Activated B cell treated with CpG ODN at 0.5 μM for 24 hours (primary cell): ENCODE measurements at places on chromosomes 1 and 21.

GRCh38 chr1:234780112-234780511, 170.1 kb upstream of the IRF2BP2 start:
- no peak for DNase-seq

- no peak for DNase-seq
Observed at GRCh38 chr1:24138476-24139221, 4.3 kb downstream of the IL22RA1 start.

- DNase-seq: no peak
Observed at GRCh38 chr21:42404539-42404938, 837 bp downstream of the UBASH3A start.

GRCh38 chr1:93740601-93741031, 59.0 kb upstream of the BCAR3 start:
- DNase-seq: no peak

DNA sequence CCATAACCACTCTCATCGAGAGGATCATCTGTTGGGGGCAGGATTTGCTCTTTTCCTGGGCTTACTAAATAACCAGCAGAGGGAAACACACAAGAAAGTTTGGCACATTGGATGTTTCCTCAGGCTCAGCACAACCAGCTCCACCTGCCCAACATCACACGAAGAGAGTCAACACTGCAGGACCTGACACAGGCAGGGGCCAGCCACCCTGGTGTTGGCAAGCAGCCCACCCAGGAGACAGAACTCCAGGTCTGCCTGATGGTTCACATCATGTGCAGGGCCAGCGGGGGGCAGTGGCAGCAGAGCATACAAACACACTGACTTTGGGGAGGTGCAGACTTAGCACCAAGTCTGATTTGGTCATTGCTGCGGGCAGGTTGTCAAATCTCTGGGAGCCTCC, 182.3 kb upstream of the GALNT2 start:
- no peak for DNase-seq

DNA sequence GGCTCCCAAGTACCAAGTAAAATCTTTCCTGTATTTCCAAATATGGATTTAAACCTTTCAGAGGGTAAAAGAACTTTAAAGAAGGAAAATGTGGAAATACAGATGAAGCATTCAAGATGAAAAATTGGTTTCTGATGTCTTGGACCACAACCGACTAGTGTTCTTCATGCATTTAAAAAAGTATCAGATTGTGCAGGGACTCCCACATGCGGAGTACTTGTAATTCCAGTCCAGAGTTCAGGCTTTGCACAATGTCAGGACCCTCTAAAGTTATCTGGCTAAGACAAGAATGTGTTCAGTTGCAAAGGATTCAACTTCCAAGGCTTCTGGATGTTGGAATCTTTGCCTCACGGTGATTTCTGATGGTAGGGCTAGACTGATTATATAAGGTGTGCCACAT, 66.7 kb downstream of the RGL1 start:
- no peak for DNase-seq

DNA sequence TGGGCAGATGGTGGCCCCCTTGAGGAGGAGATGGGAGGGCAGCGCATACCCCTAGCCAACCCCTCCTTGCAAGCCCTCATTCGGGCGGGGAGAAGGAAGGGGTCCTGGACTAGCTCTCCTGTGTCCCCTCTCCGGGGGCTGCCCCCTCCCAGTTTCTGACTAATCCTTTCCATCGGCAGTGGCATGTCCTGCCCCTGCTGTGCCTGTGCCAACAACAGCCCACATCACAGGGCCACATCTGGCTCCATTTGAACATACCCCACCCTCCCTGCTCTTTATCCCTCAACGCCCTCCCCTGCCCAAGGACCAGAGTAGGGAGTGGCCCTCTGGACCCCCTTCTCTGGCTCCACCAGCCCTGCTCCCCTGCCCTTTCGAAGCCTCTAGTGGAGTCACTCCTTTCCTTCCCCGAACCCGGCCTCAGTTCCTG, 11.0 kb upstream of the LMNA start:
- no peak for DNase-seq

- DNase-seq: no peak
Observed at GRCh38 chr1:15049067-15049466, 104.5 kb upstream of the TMEM51 start.

DNA sequence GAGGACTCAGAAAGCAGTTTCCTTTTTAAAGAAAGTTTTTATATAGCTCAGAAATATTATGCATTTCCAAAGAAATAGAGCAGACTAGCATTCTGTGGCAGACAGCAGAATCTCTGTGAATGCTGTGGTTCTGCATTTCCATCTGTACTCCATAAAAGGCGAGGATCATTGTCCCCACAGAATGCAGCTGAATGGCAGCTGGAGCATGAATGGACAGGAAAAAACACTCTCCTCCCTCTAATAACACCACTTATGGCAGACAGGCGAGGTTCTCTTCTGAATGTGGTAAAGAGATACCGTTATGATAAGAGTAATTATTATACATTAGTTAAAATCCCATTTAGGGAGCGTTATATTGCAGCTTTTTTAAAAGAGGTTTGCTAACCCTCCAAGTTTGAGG, 81.4 kb upstream of the WLS start:
- no peak for DNase-seq
